Spleen (tissue), 13 donors: ENCODE measurements at places on chromosomes 7 and 10.
A peak's percentile ranks its signal among the peaks of the same experiment; 100 is the strongest.

DNA sequence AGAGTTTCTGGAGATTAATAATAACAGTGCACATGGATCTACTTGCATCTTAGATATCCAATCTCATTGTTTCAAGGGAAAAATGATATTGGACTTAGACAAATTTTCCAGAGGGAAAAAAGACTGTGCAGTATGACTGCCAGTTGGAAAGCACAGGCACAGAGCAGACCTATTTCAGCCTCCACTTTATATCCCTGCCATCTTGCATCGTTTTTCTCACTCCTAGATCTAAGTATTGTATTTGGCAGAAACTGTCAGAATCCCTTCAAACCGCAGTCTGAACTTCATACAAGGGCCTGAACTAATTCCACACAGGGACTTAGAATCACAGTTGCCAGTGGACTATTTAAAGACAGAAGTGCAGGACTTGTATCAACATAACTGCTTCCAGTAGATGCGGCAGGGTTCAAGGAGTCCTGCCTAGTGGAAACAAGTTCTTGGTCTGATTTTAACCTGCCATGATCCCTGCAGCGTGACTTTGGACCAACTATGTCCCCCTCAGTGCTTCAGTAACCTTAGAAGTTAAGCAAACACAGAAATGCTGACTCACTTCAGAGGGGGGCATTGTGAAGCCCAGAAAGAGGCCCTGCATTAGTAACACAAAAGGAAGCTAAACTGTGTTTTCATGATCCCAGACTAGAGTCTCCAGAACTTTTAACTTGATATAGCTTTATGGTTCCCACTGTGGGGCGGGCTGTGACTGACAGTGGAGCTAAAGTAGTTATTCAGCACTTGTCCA is 95.7 kb upstream of the PALS2 start:
- DNase-seq: no peak

- peak; percentile 86 for DNase-seq
These were observed 4.6 kb downstream of the LFNG start for GRCh38 chr7:2523941-2524807.

DNA sequence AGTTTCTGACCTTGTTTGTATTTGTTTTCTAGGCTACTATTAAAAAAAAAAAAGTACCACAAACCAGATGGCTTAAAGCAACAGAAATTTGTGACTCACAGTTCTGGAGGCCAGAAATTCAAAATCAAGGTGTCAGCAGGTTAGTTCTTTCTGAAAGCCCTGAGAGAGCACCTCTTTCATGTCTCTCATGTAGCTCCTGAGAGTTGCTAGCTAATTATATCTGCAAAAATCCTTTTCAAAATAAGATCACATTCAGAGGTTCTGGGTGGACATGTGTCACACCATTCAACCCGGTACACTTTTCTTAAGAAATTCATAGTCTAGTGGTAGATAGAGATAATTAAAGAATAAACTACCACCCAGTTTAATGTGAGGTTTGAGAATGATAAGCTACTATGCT is 888.6 kb downstream of the GRID1 start:
- no peak for DNase-seq

- DNase-seq: no peak
These were observed 82.9 kb downstream of the DNAJC1 start for GRCh38 chr10:21920633-21921032.

DNA sequence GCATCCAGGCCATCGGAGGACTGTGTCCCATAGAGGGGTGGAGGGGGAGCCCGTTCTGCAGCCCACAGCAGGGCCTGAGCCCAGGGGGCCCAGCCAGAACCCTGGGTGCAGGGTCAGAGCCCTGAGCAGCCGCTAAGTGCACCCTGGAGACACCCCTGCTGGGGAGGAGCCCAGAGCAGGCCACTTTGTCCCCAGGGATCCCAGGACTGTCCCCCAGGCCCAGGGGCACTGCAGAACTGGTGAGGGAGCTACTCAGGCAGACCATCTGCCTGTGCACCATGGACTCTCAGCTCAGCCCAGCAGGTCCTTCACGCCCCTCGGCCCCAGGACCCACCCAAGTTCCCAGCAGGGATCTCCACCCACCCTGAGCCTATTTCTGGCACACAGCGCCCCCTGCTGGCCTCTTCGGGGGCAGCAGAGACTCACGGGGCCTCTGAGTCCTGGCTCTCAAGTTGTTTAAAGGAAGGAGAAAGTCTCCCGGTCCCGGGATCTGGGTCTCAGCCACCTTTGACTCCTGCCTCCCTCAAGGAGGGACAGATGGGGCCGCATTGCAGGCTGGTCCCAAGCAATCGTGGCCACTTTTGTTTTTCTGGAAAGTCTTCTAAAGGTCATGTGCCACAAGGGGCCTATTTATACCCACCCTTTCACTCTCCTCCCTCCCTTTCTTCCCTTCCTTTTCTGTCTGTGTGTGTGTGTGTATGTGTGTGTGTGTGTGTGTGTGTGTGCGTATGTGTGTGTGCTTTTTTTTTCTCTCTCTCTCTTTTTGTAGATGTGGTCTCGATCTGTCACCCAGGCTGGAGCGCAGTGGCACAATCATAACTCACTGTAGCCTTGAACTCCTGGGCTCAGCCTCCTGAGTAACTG is 90.3 kb downstream of the MYL10 start:
- peak; percentile 88 for DNase-seq

DNA sequence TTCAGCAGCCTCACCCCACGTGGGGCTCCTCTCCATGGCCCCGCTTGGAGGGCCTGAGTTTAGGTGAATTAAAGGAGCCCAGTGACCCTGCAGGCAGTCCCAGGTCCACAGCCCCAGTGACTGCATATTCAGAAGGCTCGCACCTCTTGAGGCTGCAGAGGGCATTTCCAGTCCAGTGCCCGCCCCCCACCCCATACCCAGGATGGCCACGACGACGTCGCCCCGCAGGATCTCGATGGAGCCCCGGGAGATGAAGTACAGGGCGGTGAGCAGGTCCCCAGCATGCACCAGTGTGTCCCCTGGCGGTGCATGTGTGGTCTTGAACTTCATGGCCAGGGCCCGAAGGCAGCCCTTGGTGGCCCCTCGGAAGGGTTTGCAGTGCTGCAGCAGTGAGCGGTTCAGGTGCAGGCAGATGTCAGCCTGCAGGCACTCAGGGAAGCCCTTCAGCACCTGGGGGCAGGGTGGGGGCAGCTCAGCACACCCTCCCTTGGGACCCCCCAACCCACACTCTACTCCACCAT is 28.1 kb downstream of the KCNH2 start:
- DNase-seq: peak; percentile 67

- DNase-seq: no peak
These were observed 81.1 kb upstream of the MBL2 start for GRCh38 chr10:52853704-52854103.

- DNase-seq: no peak
These were observed 350.0 kb downstream of the CRPPA start for GRCh38 chr7:16071246-16071857.

DNA sequence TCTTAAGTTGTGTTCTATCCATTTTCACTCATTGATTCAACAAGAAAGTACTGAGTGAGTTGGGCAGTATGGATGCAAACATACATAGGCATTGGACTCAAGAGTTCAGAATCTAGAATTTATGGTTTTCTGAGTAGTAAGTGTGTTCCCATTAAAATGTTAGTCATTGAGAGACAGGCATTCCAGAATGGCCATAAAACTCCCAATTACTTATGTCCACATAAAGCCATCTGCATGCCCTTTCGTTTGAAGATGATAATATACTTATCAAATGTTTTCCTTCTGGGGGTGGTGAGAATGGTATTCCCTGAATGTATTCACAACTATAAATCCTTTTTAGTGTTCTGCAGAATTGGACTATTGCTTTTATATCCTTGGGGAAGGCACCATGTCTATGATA is 131.6 kb downstream of the CD36 start:
- no peak for DNase-seq

GRCh38 chr10:17805921-17806577 is 3.1 kb upstream of the MRC1 start:
- DNase-seq: no peak

DNA sequence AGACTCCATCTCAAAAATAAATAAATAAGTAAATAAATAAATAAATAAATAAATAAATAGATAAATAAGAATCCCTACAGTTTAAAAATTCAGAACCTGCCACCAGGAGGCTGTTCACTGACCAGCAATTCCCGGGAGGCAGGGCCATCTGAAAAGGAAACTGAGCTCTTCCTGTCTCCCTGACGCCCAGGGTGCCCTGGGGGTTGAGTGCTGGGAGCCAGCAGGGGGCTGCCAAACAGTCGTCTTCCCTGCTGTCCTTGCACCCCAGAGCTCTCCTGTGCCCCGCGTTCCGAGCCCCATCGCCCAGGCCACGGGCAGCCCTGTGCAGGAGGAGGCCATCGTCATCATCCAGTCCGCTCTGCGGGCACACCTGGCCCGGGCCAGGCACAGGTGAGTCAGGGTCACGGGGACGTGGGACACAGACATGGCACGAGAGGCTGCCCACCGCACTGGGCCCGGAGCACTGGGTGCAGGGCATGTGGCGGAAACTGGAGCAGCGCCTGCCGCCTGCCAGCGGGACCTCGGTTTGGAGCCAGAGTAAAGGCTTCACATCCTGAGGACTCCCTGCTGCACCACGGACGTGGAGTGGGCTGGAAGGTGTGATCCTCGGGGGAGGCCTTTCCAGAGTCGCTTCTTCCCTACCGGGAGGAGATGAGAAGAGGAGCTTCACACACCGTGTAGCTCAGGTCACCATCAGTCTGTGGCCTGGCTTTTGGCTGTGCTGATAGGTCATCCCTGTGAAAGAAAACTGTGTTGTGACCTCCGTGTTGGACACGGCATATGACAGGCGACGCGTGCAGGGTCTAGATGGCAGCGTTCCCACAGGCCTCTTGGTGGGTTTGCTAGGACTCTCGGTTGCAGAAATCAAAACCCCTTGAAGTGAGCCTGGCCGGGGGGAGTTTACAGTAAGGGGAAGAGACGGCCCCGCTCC is 25.9 kb upstream of the TTYH3 start:
- no peak for DNase-seq

GRCh38 chr10:72026278-72027111 is 61.9 kb downstream of the SPOCK2 start:
- DNase-seq: no peak

- no peak for DNase-seq
These were observed 156.5 kb downstream of the POM121L12 start for GRCh38 chr7:53191836-53192443.

GRCh38 chr10:6699336-6699735 is 119.3 kb upstream of the PRKCQ start:
- DNase-seq: no peak

GRCh38 chr7:117302396-117302795 is 20.5 kb downstream of the WNT2 start:
- DNase-seq: no peak

DNA sequence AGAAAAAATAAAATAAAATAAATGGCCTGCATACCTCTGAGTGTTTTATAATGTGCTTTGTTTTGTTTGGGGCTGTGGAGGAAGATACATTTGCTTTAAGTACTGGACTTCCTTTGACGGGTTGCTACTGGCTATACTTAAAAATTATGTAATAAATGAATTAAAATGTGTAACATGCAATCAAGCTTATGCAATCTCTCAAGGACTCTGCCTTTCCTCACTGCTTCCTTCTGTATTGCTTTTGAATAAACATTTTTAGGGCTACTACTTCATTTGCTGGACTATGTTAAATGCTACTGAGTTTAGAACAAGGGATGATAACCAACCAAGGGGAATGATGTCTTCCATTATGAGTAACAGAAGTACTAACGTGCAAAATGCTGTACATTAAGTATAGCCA is 91.6 kb downstream of the ETV1 start:
- DNase-seq: no peak

- no peak for DNase-seq
These were observed 21.1 kb downstream of the C7orf33 start for GRCh38 chr7:148611692-148612091.

DNA sequence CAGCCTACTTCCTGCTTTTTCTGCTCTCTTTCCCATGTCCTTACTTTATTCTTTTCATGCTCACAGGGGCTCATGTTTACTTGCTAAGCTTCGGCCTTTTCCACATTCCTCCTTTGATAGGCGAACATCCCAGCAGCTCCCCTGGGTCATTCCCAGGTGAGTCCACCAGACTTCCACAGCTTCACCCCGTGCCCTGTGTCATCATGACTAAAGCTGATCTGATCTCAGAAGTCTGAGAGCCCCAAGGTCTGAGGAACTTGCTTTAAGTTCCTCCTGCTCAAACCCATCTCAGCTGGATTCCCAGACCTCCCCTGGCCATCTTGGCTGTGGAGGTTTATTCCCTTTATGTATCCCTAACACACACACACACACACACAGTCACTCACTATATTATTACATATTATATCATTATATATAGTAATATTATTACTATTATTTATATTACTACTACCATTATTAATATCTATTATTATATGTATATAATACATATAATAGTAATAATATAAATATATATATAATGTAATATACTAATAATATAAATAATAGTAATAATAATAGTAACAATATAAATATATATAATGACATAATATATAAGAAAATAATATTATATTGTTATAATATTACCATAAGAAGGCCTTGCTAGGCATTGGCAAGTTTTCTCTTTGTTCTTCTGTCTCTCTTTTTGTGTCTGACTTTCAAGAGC is 295.9 kb downstream of the PTEN start:
- DNase-seq: no peak

DNA sequence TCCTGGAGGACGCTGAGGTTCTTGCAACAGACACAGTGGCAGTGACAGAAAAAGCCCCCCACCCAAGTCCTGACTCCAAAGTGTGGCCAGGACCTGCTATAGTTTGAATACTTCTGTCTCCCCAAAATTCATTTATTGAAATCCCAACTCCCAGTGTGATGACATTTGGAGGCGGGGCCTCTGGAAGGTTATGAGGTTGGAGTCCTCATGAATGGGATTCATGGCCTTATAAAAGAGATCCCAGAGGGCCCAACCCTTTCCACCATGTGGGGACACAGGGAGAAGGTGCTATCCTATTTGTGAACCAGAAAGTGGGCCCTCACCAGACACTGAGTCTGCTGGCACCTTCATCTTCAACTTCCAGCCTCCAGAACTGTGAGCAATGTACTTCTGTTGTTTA is 18.3 kb downstream of the ANXA11 start:
- no peak for DNase-seq

GRCh38 chr7:155300641-155301452 is 3.2 kb downstream of the INSIG1 start:
- no peak for DNase-seq

DNA sequence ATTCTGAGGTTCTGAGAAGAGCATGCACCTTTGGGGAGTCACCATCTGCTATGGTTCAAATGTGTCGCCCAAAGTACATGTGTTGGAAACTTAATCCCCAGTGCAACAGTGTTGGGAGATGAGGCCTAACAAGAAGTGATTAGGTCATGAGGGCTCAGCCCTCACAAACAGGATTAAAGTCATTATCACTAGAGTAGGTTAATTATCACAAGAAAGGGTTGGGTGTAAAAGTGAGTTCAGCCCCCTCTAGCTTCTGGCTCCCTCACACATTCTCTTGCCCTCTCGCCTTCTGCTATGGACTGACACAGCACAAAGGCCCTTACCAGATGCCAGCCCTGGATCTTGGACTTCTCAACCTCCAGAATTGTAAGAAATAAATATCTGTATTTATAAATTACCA is 100.3 kb upstream of the C10orf90 start:
- no peak for DNase-seq
